ENCODE measurements at places on chromosomes 2 and 18.
A peak's percentile ranks its signal among the peaks of the same experiment; 100 is the strongest.

- DNase-seq = no peak
Observed at GRCh38 chr2:47535073-47535472, 132.1 kb downstream of the MSH2 start.

GRCh38 chr2:197107291-197108269 is 181.1 kb upstream of the PGAP1 start:
- DNase-seq = no peak

GRCh38 chr2:241598487-241598886 is 38.5 kb downstream of the THAP4 start:
- DNase-seq = no peak

DNA sequence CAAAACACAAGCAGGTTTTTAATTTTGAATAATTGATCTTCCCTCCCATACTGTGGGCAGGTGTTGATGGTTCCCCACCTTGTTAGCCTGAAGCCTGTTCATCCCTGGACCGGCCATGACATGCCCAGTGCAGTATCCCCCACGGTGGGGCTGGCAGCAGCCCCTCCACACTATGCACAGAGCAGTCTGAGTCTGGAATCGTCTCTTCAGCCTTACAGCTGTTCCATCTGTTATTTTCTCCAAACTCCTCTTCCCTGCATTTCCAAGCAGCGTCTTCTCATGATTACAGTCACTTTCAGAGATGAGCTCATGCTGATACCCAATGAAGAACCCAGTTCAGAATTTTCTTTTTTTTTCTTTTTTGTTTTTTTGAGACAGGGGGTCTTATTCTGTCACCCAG is 68.2 kb downstream of the ADI1 start:
- no peak for DNase-seq

DNA sequence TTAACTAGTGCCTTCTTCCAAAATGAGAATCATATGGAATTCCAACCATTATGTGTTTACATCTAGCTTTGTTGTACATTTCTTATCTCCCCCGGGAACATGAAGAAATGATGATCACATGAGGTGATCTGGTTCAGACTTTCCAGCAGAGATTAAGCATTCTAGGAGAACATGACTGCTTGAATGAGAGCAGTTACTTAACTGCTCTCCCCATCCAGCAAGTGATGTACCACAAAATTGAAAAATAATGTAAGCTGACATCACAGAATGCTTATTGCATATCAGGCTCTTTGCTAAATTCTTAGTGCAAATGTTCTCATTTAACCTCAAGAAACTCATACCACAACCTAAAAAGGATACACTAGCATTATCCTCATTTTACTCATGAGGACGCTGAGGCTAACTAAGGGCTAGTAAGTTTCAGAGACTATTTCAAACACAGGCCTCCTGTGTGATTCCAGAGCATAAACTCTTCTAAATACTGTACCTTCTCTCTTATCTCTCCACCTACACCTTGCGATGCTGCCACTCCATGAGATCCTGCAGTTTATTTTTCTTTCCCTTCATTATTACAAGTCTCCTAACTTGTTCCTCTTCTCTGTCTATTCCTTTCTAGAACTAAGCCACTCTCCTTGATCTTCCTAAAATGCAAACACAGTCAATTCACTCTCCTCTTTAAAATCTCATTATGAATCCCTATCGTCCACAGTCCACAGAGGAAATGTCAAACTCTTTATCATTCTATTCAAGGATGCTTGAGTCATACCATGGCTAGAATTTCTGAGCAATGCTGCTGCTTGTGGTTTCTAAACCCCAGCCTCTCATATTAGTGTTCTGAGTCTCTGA is 1224.8 kb upstream of the ZEB2 start:
- no peak for DNase-seq

- DNase-seq = peak; percentile 43
Observed at GRCh38 chr2:23322567-23323197, 62.3 kb upstream of the KLHL29 start.

- no peak for DNase-seq
Observed at GRCh38 chr2:224202281-224202865, 163.3 kb upstream of the SERPINE2 start.

DNA sequence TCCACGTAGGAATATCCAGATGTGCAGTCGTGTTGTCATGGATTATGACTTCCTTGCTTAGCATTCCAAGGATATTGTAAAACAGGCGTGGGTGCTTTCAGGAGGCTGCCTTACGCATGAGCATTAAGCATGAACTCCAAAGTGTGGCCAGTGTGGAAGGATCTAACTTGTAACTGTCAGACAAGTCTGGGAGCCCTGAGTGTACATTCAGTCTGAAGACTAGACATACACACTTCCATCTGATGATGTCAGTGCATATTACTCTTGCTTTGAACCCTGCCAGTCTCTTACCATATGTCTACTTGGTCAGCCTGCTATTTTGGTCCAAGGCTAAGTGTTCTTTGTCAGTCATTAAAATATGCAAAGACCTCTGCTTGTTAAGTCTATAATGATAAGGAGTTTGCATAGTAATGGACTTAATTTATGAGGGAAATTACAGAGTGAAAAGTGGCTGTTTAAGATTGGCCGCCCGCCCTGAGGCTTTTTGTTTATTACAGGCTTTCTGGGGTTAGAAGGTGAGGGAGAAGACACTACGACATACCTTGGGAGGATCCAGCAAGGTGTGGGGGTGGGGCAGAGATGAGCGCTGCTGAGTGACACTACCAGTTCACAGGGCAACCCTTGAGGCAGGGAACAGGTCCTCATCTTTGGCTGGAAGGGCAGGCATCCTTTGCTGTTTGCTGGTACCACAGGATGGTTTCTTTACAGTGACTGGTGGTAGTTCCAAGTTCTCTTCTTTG is 48.3 kb downstream of the CABLES1 start:
- no peak for DNase-seq

- DNase-seq = no peak
Observed at GRCh38 chr2:1152375-1152774, 201.7 kb downstream of the SNTG2 start.

DNA sequence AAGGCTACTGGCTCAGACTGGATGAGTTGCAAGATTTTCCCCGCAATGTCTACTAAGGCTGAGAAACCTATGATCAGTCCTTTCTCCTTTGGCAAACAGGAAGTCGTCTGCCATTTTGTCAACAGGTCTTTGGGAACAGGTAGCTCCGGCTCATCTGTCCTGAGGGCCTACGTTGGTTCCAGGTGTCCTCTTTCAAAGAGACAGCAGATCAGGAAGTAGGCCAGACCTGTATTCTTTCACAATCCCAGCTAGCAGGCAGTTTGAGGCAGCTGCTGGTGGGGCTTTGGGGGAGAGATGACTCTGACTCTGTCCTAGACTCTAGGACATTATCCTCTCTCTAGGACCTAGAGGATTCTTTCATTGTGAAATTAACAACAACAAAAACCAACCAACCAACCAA is 98.6 kb downstream of the ACTR2 start:
- no peak for DNase-seq

DNA sequence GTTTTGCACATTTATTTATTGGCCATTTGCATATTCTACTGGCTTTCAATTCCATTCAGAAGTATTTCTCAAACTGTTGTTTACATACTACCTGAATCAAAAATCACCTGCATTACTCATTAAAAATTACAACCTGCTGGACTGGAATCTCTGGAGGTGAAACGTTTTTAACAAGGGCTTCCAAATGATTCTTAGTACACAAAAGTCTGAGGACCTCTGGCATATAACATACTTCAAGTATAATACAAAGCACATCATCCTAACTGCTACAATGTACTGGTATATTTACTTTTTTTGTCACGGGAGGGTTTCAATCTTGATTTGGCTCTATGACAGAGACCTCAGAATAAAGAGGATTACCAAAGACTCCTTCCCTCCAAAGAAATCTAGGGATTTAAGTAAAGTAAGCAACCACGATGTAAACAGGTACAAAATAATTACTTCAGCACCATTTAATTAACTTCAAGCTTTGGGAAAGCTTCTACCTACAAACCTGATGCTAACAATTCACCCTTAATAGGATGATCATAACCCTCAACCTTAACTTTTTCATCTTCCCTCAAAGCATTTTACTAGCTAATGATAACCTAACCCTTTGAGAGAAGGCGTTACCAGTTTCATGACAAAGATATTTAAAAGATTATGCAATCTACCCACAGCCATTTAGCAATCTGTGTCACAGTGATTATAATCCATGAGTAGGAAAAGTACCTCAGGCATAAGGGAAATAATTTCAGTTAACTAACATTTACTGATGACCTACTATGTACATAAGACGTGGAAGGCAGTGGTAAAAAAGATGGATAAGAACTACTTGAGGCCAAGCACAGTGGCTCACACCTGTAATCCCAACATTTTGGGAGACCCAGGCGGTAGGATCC is 24.7 kb downstream of the ATAD2B start:
- no peak for DNase-seq

GRCh38 chr2:71277536-71278103 is 50.7 kb upstream of the PAIP2B start:
- peak; percentile 48 for DNase-seq

DNA sequence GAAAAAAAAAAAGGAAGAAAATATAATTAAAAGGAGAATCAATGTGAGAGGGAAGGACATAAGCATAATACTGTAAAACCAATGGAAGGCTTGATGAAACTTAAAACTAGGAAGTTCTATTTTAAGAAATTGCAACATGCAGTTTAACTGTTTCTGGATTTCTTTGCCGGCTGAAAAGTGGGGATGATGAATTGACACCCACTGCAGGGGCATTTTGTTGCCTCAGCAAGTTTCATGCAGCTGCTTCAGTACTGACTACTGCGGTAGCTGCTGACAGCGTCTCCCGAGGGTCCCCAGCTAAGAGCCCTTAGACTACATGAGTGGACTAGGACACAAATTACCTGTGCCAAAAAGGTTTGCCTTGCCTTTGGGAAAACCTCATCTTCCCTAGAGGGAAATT is 69.2 kb downstream of the B3GNT2 start:
- DNase-seq = no peak
